NCI-H1417 (cell line): ENCODE measurements at places on chromosomes 16 and 17.

DNA sequence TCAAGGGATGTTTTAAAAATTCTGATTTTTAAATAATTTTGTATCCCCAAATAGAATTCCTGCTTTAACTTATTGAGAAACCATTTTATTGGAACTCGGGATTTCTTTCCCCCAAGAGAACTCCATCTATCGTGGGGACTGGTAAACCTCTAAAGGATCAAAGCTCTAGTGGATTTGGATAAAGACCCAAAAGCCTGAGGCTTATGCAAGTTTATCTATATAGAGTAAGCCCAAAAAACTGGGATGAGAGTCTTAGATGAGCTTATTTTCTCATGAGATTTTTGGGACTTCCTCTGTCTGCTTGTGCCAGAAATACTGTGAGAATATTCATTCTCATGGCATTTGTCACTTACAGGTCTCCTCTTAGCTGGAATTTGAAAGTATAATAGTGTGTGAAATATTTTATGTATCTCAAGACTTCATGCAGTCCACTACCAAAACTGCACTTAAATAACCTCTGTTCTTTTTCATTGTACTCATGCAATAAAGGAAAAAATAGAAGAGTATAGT lies 333.1 kb downstream of the BCAS3 start:
- no peak for DNase-seq

DNA sequence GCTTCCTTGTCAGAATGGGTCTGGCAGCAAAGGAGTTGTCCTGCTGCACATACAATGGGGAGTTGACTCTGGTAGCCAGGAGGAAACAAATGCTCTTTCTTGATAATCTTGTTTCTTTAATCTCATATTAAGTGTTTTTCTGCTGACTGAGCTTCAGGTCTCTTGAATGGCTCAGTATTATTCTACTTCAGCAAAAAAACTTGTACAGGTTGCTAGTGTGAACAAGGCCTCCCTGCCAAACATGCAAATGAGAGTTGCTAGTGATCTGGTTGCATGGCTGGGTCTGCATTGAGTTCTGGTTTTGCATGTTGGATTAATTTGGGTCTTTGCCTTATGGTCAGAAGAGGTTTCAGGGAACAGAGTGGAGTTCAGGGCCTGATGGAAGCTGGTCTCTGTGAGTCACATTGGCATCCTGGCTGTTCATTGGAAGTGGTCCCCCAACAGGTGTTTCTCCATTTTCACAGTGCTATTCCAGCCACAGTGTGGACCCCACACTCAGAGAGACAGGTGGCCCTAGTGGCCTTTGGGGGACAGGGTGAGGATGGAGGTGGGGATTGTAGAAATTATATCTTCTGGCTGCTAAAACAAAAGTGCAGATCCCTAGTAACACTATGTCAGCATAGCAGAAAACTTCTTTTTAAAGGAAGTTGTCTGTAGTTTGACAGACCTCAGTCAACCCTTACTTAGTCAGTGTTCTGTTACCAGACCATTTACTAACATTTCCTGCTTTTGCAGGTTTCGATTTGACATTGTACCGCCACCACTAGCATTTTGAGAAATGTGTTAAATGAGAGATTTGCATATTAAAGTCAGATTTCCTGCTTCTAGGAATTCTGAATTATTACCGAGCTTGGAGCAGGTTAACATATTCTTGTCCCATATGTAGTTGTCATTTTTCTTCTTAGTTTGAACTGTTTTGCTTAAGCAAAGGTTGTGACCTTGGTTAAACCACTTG lies 47.1 kb downstream of the EPN2 start:
- no peak for DNase-seq

DNA sequence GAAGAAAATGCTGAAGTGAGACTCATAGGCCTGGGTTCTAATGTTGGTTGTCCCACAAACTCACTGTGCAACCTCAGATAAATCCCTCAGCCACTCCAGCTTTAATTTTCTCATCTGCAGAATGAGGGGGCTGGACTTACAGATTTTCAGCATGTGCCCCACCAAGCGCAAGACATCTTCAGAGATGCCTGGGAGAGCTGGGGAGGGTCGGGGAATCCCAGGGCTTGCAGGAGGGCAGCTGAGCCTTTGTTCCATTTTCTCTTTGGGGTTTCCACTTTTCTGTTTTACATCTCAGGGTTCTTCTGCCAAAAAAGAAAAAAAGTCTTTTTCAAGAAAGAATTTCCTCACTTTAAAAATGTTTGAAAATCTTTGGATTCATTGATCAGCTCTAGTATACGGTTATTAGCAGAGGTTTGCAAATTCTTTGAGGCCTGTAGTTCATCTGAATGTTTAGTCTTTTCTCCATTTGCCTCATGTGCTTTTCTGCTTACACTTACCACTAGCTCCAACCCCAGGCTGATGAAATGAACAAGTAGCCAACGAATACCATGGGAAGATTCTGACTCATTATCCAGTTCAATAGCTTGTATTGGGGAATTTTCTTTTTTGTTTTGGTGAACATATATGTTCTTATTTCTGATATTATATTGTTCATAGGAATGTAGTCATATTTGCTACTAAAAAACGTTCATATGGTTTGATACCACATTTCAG lies 56.4 kb downstream of the CHD9 start:
- DNase-seq, result no peak

DNA sequence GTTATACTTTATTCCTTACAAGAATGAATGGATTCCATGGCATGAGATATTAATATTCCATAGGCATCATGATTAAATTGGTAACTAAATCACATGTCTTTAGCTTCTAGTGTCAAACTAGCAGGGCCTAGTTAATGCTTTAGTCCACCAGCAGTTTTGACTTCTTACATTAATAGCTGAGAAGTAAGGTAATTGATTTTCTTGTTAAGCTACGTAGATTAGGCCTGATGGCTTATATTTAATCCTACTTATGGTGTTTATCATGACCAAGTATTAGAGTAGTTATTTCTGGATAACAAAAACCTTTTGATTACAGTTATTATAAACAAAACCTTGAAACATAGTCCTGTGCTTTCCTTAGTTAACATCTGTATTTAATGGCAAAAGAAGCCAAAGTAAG lies 184.5 kb downstream of the TANC2 start:
- no peak for DNase-seq
